ENCODE measurements at places on chromosomes 4 and X.
A peak's percentile ranks its signal among the peaks of the same experiment; 100 is the strongest.

- DNase-seq = no peak
Observed at GRCh38 chr4:159283696-159284095, 180.8 kb downstream of the RAPGEF2 start.

DNA sequence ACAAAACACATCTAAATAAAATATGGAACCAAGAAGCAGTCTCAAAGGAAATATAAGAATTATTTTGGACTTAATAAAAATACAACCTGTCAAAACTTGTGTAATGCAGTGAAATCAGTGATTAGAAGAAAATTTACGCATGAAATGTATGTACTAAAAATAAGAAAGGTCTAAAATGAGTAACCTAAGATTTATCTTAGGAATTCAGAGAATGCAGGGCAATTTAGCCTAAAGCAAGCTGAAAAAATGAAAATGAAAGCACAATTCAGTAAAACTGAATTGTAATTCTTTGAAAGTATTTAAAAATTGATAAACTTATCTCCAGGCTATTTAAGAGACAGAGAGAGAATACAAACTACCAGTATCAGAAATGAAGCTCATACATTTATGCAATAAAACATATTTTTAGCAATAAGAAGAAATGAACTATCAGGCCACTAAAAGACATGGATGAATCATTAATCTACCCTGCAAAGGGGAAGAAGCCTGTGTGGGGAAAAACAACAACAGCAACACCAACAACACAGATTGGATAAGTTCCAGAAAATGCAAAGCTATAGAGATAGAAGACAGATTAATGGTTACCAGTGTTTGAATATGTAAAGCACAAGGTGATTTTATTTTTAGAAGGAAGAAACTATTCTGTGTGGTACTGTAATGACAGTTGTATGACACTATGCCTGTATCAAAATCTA, 442.0 kb upstream of the ADGRL3 start:
- DNase-seq = no peak

GRCh38 chrX:7542587-7543380, 300.2 kb upstream of the VCX start:
- DNase-seq = no peak

DNA sequence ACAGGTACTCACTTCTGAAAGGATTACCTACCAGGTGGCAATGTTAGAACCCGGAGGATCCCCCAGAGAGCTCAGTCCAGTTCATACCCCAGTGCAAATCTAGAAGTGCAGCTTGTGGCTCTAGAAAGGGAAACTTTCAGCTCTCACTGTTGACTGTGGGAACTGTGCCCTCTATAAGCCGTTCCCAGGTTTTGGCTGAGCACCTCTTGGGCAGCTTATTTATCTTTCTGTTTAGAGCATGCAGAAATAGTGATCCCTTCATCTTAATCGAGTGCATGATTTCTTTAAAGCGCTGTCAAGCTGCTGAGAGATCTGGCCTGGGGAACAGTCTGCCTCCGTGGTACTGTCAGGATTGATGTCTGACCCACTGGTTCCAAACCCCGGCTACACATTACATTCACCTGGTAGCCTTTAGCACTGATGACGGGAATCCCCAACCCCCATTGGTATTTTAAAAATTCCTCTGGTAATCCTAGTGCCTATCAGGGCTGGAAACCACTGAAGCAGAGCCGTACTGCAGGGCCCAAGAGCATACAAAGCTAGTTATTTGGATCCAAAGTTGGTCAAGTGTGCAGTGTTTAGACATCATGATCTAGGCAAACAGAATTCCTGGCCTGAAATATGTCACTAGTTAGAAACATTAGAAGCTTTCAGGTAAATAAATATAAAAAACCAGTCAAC, 103.2 kb downstream of the KLHL8 start:
- no peak for DNase-seq

DNA sequence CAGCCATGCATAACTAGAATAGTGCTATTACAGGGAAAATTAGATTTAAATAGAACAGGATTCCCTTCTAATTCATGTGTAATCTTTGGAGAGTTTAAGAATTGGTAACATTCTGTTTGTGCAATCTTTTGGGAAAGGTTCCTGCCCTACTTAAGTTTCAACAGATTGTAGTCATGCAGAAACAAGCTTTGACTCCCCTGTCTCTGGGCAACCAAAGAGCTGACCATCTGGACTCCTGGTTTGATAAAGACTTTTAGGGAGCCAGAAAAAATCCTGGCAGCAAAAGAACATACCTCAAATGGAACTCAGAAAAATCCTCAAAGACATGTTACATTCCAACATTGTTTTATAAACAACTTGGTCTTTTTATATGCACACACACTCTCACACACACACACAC, 191.1 kb upstream of the NEIL3 start:
- DNase-seq = no peak

- DNase-seq = no peak
Observed at GRCh38 chr4:72671980-72672379, 103.0 kb upstream of the ADAMTS3 start.

- DNase-seq = no peak
Observed at GRCh38 chr4:5052726-5053425, 1.6 kb downstream of the STK32B start.

- no peak for DNase-seq
Observed at GRCh38 chr4:184267206-184267608, 49.5 kb upstream of the ENPP6 start.

DNA sequence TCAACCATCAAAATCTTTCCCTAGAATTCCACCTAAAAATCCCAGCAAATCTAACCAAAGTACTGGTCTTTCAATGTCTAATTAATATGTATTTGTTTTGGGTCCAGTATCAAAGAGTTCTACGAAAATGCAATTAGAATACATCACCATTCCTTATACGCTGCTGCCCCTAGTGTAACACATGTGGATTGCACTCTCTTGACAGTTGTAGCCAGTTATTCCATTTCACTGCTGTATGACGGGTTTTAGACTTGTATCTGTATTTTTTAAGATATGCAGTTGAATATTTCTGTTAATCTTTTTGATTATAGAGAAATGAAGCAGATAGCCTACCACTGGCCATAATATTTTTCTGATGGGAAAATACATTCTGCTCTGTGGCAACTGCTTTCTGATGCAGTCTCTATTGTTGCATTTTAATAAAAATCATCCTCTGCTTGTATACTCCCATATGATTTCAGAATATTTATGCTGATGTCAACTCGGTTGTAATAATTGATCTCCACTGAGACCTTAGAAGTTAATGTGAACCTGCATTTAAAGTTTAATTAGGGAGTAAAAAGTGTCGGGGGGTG, 17.1 kb upstream of the PAGE2B start:
- DNase-seq = peak; percentile 12

- no peak for DNase-seq
Observed at GRCh38 chrX:69195810-69196209, 30.6 kb upstream of the PJA1 start.

- DNase-seq = no peak
Observed at GRCh38 chrX:50747471-50747900, 66.5 kb downstream of the SHROOM4 start.

DNA sequence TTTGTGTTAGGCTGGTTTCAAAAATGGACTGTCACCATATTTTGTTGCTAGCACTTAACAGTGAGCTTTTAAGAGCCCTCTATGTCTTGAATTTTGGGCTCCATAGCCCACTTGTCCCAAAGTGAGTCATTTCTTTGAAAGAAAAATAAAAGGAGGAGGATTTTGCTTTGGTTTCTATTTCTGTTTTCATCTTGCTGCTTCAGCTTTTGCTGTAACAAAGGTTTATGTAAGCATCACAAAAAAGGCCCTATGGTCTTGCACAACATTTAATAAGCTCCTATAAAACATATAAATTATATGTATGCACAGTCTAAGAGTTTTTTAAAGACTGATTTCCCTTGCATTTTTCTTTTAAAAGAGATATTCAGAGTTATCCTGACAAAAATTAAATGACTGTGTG, 105.2 kb downstream of the PHOX2B start:
- no peak for DNase-seq

DNA sequence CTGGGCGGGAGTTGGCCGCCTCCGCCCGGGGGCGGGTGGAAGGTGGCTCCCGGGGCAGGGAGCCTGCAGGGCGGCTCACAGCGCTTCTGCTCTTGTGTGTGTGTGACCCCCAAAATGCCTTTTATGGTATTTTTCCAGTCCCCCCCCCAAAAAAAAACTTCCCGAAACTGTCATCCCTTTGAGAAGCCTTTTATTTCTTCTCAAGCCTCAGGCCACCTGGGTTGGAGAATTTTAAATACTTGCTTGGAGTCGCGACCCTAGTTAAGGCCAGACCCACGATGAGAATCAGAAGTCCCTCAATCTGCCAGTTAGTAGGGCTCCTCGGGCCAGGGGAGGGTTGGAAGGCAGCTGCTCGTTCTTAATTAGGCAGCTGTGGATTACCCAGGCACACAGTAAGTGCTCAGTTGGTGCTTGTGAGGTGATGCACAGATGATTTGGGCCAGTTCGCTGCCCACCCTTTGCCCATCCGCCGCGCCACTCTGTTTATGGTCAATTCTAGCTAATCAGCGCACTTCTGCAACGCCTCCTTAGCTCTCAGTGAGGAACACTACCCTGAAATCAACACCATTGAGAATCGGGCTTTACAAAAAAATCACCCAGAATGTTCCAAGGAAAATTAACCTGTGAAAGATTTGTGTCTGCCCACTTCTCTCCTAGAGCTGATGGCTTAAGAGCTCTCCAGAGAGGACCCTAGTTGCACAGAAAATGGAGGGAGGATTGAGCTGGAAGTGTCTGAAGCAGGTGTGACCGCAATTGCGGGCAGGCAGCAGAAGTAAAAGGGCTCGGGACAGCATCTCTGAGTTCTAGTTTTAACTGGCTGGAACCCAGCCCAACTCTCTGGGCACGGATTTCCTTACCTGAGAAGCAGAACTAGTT, 648 bp upstream of the SCD5 start:
- no peak for DNase-seq

DNA sequence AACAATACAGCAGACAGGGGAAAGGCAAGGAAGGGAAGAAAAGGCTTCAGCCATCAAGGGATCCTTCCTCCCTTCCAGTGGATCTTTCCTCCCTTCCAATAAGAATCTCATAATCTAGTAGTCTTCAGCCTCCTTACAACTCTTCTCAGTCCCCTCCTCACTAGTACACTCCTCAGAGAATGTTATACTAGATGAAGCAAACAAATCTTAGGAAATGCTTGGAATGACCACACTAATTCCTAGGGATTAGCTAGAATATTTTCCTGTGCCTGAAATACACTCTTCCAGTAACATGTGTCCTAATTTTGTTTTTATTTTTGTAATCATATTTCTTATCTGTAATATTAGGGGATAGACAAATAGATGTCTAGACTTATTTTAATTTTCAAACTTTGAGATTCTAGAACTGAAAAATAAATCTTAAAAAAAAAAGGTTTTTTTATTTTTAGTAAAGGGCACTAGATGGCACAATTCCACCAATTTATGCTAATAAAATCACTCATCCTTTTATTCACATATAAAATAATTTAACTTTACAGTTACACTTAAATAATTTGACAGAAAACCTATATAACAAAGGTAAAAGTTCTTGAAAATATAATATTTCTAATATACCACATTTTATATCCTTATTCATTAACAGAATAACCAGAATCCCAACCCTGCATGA, 7.0 kb upstream of the STPG2 start:
- DNase-seq = no peak

DNA sequence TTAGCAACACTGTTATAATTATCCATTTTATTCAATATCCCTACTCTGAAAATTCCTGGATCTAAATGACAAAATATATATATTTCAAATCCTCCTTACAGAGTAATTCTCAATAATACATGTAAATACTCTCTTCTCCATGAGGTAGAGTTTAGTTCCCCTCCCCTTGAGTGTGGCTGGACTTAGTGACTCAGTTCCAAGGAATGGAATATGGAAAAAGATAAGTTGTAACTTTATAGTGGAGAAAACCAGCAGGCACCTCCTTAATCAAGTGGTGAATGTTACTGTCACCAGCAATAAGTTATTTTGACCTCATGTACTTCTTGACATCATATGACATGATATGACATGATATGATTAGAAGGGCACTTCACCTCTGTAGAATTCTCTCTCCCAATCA, 302.0 kb downstream of the RAB28 start:
- DNase-seq = no peak

DNA sequence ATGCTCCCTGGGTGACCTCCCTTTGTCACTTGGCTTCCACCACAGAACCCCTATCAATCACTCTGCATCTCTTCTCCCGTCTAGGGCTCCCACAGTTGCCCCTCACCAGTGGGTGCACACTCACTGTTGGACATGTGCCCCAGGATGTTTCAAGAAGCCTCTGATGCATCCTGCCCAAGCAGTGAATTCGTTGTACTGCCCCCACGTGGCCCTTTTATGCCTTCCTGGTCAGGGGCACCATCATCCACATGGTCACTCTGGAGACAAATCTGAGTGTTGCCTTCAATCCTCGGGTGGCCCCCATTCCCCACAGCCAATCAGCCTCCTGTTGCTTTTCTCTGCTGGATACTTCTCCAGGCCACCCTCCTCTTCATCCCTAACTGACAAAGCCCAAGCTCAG, 12.2 kb downstream of the ITIH6 start:
- DNase-seq = no peak

- no peak for DNase-seq
Observed at GRCh38 chr4:108532738-108533137, 87.6 kb upstream of the RPL34 start.

- DNase-seq = no peak
Observed at GRCh38 chr4:306551-306961, 1.3 kb upstream of the ZNF732 start.

- DNase-seq = no peak
Observed at GRCh38 chr4:77124576-77124975, 32.4 kb upstream of the CCNG2 start.

DNA sequence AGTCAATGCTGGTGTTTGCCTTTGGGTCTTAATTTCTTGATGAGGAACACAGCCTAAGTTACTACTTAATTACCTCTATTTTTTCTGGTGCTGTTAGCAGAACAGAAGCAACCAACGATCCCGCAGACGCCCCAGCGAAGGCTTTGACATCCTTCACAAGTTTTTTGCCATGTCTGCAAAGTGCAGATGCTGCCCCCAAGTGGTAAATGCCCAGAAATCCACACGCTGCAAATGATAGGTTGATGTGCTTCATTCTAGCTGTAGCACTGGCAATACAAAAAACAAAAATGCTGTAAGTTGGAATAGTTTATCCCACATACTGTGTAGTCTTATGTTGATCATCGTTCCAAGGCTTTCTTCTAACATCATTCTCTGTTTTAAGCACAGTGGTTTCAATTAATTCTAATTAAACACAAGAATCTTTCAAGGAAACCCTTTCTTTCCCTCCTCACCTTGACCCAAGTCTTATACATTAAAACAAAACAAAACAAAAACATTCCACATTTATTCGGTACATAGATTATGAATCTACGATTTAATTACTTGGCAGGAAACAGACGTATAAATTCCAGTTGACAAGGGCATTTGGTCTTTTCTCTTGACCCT, 1.2 kb downstream of the PNPLA4 start:
- DNase-seq = peak; percentile 24

GRCh38 chr4:153433754-153434105, 32.4 kb upstream of the TMEM131L start:
- DNase-seq = no peak

DNA sequence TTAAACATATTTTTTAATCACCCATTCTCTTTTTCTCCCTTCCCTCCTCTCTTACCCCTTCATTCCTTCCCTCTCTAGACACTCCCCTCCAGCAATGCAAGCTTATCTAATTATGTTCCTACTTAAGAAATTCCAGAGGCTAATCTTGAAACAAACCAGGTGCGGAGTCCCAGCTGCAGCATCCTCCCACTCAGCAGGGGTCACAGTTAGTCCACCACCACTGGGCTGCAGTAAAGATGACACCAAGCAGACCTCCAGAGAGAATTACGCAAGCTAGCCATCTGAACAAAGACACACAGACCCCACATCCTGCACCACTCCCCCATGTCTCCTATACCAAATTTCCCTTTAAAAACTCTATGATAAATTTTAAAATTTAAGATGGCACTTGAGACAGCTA, 13.9 kb upstream of the SEC24B start:
- DNase-seq = no peak

GRCh38 chrX:42797651-42798269, 19.8 kb upstream of the PPP1R2C start:
- DNase-seq = no peak
